ENCODE measurements at places on chromosomes 1 and 21.

- peak; percentile 8 for DNase-seq
Observed at GRCh38 chr21:30831194-30831765, 1.7 kb upstream of the KRTAP7-1 start.

- DNase-seq, result no peak
Observed at GRCh38 chr1:47227341-47228232, 4.4 kb downstream of the TAL1 start.

DNA sequence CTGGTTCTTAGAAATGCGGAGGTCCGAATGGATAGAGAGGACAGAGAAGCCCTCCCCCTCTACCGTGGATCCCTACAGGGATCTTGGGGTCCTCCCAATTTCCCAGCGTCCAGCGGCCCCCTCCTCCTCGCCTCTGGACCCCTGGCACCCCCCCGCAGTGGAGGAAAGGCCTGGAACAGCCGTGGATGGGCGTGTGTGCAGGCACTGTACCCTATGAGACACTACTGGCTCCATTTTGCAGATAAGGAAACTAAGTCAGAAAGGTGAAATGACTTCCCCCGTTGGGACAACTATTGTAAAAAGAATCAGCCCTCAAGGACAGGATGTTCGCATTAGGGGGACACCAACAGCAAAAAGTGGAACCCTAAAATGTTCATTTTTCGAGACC, 931 bp upstream of the CLSTN1 start:
- DNase-seq, result no peak

DNA sequence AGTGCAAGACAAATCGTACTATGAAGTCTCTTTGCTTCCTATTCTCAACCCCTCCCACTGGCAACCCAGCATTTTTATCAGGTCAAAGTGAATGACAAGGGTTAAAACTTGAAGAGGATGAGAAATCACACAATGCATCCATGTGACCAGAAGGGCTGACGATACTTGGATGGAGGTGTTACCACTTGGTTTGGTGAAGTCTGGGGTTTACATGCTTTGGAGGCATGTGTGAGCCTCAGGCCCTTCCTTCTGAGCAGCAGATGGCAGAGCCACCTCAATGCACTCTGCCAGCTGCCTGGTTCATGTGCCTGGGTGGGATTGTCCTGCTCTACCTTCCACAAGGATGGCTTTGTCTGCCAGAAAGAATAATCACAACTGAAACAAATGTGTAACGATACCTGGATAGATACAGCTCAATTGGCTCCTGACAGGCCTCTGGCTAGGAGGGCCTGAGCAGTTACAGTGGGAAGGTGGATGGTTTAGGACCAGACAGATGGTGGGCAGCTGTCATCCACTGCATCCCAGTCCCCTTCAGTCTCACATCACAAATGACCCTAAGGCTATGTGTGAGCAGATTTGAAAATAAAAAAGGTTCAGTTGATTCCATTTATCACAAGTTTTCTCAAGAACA, 51.5 kb upstream of the CNIH3 start:
- DNase-seq, result no peak

DNA sequence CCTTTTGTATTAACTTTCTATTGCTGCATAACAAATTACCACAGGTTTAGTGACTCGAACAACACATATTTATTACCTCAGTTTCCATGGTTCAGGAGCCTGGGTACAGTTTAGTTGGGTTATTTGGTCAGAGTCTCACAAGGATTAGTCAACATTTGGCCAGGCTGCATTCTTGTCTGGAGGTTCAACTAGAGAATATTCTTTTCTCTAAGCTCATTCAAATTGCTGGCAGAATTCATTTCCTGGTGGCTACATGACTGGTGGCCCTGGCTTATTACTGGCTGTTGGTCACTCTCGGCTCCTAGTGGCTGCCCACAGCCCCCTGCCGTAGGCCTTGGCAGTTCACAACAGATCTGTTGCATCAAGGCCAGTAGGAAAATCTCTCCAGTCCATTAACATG, 81.1 kb upstream of the ADAR start:
- DNase-seq, result no peak

- no peak for DNase-seq
Observed at GRCh38 chr1:7268983-7269382, 483.7 kb downstream of the CAMTA1 start.

DNA sequence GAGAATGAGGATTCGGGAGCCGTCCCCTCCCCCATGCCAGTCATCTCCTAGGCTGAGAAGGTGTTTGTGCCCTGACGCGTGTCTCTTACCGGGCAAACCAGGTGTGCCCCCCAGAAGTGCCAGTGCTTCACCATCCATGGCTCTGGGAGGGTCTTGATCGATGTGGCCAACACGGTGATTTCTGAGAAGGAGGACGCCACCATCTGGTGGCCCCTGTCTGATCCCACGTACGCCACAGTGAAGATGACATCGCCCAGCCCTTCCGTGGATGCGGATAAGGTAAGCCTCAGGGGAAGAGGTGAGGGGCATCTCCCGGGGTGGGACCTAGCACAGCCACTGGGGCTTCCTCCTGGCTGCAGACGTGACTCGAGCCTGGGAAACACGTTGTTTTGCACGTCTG, 959 bp downstream of the PADI6 start:
- DNase-seq, result no peak

DNA sequence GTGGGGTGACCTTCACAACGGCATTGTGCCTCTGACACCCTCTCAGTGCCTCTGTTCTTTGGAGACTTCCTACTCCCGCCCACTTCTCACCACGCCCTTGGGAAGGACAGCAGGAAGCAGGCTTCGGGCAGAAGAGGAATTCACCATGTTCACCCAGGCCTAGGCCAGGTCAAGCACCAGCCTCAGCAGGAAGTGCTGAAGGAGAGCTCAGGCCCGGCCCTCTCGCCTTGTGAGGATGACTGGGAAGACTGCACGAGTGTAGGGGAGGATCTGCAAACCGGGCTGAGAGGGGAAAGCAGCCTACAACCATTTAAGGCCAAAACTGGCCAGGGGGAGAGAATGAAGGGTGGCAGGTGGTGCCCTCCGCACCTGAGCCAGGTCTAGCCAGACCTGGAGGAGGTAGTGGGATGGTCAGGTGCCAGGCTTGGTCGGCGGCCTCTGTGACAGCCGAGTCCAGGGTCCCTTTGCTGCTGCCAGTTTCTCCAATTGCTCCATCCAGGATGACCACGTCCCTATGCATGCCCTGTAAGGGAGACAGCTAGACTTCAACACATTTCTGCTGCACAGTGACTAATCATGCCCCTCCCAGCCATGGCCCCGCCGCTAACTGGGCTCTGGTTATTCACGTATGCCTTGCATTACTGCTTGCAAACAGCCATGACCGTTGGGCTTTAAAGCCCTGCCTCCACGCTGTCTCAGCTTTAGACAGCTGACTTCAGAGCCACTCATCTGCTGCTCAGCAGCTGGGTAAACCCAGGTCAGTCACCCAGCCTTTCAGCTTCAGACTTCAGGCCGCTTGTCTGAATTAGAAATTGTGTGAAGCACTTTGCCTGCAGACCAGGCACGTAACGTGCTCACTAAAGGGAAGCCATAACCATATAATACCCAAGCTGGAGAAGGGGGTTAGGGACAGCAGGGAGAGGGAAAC, 8.9 kb downstream of the MRTO4 start:
- DNase-seq, result peak; percentile 91

GRCh38 chr1:203954788-203955552, 93.6 kb downstream of the SNRPE start:
- DNase-seq, result no peak

DNA sequence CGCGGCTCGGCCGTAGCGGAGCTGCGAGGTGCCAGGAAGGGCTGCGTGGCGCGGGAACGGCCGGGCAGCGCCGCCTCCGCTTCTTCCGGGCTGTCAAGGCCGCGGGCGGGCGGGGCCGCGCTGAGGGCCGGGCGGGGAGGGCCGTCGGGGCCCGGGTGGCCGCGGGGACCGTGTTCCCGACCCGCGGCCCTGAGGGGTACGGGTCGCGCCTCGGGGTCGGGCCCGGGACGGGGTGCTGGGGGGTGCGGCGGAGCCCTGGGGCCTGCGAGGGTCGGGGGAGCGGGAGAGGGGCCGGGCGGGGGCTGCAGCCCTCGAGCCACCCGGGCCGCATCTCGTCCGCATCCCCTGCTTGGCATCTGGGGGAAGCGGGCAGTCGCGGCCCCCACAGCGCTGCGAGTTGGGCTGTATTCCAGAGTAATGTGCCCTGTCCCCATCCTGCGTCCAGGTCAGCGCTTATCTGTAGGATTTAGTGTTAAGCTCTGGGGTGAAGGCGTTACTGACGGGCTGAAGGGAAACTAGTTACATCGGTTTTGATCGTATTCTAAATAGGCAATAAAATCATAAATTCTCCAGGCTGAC, 379 bp downstream of the RER1 start:
- DNase-seq, result no peak

DNA sequence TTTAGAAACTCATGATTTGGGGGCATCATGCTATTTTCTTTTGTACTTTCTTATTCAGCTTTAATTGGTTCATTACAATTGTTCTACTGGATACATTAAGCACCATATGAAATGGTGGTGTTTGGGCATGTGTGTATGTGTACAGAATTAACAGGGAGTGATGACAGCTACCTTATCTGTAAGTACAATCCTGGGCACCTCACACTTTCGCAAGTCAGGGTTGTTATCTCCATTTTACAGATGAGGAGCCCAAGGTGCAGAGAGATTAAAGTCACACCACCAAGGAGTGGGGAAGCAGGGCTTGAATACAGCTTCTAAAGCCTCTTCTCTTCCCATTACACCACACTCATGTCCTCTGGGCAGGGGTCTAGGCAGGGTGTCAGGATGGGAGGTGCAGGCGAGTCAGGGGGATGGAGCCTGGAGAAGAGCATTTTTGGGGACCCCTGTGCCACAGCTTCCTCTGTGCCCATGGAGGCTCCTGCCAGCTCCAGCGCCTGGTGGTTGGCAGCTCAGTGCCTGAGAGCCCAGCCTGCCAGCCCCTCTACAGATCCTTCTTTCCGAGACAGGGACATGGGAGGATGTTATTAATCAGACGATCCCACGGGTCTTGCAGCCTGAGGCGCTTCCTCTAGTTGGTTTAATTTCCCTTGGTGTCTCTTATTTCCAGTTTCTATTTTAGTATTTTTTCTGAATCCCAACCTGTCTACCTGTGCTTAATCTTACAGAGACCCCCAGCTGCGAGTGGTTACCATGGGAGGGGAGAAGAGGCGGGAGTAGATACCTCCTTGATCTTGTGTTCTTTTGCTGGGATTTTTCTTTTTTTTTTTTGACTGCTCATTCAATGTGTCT, 126.2 kb upstream of the CD34 start:
- no peak for DNase-seq

GRCh38 chr1:170296642-170297041, 150.9 kb downstream of the NTMT2 start:
- peak; percentile 61 for DNase-seq

GRCh38 chr1:165452336-165453130, 7.6 kb upstream of the RXRG start:
- DNase-seq, result no peak

- no peak for DNase-seq
Observed at GRCh38 chr1:32900956-32901822, at the start of gene TMEM54. Gene TMEM54 (minus strand): TSS chr1:32901389. CDS start chr1:32901238, 151 bp downstream.

GRCh38 chr1:179287946-179288345, 5.7 kb upstream of the SOAT1 start:
- no peak for DNase-seq
